CD14-positive monocyte (primary cell): ENCODE measurements at places on chromosomes 5 and 9.

- no peak for DNase-seq
Measured at GRCh38 chr5:147760086-147760875, 22.2 kb downstream of the JAKMIP2 start.

- DNase-seq = no peak
Measured at GRCh38 chr5:127741412-127741811, 38.2 kb downstream of the CCDC192 start.

- no peak for DNase-seq
Measured at GRCh38 chr5:181098762-181099601, 32.0 kb downstream of the OR2V1 start.

DNA sequence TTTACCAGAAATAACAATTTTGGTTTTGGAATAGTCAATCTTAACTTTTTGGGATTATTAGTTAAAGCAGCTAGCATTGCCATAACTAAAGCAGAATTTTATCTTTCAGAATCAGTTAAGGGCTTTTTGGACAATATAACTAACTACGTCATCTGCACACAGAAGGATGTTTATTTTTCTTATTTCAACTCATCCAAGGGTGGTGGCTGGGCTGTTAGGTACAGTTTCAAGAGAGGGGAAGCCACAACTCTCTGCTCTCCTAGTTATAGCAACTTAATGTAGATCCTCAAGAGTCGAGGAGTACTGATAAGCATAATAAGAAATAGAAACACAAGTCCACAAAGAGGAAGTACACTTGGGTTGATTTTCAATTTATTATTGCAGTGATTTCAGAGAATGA is 65.6 kb downstream of the ANKRD55 start:
- DNase-seq = no peak

DNA sequence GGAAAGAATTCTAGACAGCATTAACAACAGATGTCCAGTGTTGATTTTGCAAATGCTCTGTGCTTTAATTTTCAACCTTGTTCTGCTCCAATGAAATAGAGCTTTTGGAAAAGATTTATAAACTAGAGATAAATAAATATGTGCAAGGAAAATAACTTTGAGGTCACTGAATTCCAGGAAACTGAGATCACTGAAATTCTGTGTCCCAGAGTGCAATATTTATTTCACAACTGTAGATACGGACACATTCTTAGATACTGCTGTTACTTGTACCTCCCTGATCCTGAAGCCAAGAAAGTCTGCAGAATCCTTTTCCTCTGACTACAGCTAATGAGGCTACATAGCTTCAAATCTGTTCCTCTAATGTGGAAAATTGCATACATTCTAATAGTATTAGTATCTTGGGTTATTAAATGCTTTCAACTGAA is 222.9 kb downstream of the DOCK8 start:
- DNase-seq = no peak

DNA sequence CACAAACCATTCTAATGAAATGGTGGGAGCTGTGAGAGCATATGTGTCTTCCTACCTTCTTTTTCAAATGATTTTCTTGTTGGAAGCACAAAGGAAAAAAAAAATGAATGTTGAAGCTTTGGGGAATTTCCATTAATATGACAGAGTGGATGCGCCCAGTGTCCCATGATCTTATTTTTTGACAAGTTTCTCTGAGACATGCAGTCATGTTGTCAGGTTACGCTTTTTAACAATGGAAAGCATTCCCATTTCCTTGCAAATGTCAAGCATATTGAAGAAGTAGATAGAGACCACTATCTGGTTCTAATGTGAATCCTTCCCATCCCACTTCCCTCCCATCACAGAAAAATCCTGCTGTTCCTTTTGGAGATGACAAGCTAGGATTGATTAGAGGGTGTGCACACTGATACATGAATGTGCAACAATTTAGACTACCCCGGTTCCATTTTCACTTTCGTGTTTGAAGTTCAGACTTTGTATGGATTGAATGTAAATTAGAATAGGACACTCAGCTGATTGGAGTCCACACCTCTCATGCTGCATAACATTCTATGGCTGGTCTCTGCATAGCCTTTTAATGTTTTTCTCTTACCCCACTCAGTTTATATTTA is 919.4 kb downstream of the TLE4 start:
- no peak for DNase-seq

DNA sequence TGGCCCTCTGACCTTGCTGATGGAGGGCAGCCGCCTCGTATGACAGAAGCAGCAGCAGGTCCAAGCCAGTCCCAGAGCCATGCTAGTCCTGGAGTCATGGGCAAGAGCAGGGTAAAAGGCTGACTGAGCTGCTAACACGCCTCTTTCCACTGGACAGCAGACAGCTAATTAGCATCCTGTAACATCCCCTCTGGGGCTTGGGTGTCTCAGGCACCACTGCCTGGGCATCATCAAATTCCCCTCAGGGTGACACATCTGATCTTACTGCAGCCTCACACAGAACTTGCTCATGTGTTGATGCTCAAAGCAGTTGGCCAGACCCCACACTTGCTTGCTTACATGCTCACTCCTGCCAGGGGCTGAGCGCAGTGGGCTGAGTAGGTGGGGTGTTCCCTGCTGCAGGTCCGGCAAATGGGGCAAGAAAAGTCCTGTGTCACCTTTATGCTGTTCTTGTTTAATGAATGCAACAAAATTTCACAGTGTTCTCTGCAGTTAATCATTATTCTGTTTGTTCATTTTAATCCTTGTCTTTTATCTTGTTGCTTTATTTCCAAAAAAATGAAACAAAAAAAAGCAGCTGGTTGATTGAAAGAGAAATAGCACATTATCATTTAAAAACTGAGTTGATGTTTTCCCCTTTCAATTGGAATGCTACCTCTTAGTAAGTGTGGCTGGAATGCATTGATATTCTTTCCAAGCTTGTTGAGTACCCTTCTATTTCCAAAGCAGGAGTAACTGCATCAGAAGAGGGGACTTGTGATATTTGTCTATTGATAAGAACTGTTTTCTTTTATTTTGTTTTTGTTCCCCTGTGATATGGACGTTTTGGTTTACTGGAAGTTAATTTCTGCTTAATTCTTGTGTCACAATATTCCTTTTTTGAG is 254.1 kb downstream of the CDH18 start:
- DNase-seq = no peak

DNA sequence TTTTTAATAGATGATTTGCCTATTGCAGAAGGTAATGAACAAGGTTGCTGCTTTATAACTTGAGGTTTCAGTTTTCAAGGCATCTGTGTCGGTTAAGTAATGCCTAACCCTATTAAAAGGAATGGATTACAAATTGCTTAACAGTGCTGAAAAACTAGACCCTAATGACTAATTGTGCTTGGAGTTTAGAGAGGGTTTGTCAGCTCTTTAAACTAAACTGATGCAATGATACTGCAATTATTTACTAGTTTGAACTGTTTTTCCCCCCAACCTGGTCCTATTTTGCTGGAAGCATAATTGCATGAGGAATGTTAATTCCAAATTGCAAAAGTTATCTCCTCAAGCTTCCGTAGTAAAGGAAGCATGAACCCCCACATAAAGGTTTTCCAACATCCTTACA is 39.3 kb upstream of the TLX3 start:
- DNase-seq = no peak

- no peak for DNase-seq
Measured at GRCh38 chr5:59069438-59070079, 486.7 kb downstream of the RAB3C start.

- DNase-seq = no peak
Measured at GRCh38 chr9:136806631-136807201, 1.0 kb upstream of the RABL6 start.

GRCh38 chr9:14902561-14902960 is 7.7 kb downstream of the FREM1 start:
- DNase-seq = no peak

DNA sequence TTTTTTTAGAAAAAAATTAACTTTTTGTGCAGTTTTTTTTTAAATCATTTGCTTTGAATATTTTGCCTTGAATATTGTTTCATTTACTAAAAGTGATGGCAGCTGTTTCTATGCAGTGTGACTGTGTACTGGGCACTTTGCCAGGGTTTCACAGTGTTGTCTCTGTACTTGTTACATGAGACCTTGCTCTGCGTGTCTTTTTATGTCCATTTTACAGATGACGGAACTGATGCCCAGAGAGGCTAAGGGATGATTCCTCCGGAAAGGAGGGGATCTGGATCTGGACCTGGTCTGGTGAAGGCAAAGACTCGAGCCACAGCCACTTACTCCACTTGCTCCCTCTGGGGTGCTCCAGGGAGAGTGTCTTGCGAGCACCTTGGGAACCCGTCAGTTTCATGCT is 124.8 kb upstream of the PTCH1 start:
- no peak for DNase-seq

DNA sequence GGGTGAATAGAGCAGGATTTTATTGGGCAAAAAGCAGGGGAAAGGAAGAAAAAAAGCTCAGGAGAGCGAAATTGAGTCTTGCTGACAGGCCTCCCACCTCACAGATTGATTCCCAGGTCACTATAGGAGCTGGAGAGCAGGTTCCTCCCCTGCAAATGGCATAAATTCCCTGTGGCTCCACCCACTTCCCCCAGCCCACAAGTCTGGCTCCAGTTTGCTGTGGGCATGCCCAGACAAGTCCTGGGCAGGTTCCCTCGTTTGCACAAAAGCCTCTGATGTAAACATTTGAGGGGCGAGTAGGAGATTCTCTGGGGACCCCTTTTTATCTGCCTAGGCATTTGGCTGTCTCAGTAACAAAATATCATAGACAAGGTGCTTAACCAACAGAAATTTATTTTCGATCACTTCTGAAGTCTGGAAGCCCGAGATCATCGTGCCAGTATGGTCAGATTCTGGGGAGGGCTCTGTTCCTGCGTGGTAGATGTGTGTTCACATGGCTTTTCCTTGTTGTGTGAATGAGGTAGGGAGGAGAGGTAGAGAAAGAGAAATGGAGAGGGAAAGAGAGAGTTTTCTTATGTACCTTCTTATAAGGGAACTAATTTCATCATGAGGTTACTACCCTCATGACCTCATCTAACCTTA is 614.5 kb downstream of the MAT2B start:
- DNase-seq = no peak

DNA sequence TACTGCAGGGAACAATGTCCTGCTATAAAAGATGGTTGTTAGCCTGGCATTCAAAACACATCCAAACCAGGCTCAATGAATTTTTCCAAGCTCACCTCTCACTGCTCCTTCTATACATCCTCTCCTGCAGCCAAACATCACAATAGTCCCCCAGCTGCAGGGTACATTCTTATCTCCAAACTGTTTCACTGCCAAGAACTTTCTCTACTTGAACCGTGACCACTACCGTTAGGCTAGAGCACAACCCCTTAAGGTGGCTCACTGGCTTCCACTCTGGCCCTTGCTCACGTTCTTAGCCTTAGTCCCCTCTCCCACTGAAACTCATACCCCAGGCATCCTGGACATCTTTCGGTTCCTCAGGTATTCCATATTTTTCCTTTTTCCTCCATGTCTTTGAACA is 29.0 kb upstream of the ANXA6 start:
- no peak for DNase-seq

DNA sequence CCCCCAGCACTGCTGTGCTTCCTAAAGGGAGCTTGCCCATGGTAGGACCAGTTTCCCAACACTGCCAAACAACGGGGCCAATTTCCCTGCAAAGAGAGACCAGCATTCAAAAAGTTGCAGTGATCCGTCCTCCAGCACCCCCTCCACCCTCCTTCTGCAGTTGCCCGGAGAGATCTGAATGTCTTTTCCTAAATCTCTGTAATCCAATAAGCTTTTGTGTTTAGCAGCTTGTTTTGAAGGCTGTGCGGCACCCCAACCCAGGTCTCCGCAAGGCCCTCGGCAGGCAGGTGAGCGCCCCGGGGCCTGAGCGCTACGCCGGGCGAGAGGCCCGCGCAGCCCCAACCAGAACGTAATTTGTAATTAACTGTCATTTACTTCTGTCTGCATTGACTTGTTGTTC is 366.9 kb upstream of the IRX2 start:
- DNase-seq = no peak

DNA sequence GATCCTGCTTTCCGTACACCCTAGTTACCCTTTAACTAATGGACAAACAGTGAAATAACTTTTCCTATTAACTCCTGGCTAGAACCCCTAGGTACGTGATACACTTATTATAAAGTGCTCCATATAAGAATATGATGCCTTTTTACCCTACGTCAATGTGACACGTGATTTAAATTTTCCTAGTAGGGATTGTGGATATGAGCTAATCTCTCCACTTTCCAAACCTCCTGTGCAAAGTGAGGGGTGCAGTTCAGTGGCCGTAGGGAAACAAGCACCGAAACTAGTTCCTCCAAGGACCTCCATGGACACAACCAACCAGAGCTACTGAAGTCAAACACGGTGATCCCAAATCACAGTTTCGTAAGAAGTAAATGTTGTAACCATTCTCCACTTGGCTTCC is 19.3 kb downstream of the NFIB start:
- DNase-seq = no peak

- DNase-seq = no peak
Measured at GRCh38 chr9:16928179-16928945, 57.9 kb upstream of the BNC2 start.

DNA sequence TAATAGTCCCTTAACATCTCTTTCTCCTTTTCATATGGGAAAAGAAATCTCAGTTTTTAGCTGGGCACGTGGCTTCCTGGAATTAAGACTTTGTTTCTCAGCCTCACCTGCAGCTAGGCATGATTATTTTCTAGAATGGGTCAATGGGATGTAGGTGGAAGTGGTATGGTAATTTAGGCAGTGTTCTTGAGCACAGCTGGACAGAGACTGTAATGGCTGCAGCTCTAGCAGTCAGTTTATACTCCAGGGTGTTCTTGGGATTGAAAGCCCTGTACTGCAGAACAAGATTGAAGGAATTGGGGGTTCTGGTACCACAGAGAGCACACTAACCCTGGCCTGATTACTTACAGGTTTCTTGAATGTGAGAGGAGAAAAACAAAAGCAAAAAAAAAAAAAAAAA is 455.9 kb upstream of the ZNF608 start:
- no peak for DNase-seq

DNA sequence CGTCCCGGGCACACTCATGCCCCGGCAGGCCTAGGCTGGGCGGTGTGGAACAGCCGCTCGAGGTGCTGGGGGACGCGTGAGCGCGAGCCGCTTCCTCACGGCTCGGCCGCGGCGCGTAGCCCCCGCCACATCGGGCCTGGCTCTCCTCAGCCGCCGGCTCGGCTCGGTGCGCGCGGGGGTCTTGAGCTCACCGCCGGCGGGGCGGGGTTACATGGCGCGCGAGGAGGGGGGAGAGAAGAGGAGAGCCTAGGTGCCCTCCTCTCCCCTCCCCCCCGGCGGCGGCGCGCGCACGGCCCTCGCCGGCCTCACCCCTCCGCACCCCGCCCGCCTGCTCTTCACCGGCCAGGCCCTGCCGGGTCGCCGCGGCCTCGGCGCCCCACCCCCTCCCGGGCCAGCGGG is 7.7 kb downstream of the RANBP6 start:
- peak; percentile 50 for DNase-seq

GRCh38 chr5:147101659-147102369 is 133.0 kb upstream of the STK32A start:
- no peak for DNase-seq
